Renal pelvis (tissue), 12 donors: ENCODE measurements at places on chromosomes 6 and 20.
A peak's percentile ranks its signal among the peaks of the same experiment; 100 is the strongest.

- DNase-seq, result no peak
Measured at GRCh38 chr20:52425253-52425652, 233.7 kb upstream of the ZFP64 start.

DNA sequence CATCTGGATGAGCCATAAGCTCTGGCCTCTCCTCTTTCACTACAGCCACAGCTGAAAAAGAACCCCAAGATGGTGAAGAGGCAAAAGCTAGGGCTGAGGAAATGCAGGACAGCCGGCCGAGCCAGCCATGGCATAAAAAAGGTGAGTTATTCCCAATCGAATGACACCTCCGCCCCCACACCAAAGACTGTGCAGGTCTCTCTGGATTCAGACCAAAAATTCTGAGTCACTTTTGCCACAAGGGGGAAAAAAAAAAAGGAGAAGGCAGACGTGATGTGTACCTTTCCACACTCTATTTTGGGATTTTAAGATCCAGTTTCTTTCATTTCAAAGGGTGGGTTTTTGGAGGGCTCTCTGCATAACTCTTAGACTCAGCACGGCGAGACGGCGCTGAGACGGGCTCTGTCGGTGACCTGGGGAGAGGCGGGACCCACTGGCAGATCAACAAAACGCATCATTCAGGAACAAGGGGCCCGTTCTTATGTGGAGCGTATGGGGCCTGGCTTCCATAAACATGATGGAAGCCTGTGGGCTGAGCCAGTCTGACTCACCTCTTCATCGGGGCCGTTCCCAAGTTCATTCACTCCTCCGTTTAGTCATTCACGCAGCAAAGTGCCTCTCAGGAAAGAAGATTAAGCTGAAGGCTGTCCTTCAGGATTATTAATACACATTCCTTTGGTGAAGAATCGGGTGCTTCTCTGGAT, 54.8 kb downstream of the NFATC2 start:
- no peak for DNase-seq

- no peak for DNase-seq
Measured at GRCh38 chr6:157959451-157960227, 22.0 kb upstream of the SYNJ2 start.

GRCh38 chr6:159271257-159271656, 102.1 kb downstream of the FNDC1 start:
- no peak for DNase-seq

- DNase-seq, result peak; percentile 38
Measured at GRCh38 chr6:30544666-30545272, 11.5 kb downstream of the GNL1 start.
